ENCODE measurements at places on chromosomes 3 and 15.

GRCh38 chr3:39177708-39178332 lies 14.6 kb downstream of the XIRP1 start:
- peak; percentile 94 for DNase-seq

DNA sequence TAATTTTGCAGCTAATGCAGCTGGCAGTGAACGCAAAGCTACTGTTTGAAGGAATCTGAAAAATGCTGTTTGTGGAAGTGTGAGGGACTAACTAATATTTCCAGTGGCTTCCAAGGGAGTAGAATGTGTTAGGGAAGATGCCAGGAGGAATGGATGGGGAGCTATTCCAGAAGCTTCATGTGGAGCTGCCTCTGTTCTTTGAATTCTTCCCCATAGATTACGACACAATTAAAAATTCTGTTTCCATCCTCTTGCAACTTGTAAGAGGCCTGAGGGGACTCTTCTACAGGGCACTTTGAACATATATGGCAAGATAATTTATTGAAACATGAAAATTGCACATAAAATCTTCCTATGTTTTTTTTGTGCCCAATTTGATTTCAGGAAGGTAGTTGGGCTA lies 74.3 kb upstream of the CTXND1 start:
- no peak for DNase-seq

- no peak for DNase-seq
Measured at GRCh38 chr3:13047296-13048165, 25.7 kb downstream of the IQSEC1 start.

DNA sequence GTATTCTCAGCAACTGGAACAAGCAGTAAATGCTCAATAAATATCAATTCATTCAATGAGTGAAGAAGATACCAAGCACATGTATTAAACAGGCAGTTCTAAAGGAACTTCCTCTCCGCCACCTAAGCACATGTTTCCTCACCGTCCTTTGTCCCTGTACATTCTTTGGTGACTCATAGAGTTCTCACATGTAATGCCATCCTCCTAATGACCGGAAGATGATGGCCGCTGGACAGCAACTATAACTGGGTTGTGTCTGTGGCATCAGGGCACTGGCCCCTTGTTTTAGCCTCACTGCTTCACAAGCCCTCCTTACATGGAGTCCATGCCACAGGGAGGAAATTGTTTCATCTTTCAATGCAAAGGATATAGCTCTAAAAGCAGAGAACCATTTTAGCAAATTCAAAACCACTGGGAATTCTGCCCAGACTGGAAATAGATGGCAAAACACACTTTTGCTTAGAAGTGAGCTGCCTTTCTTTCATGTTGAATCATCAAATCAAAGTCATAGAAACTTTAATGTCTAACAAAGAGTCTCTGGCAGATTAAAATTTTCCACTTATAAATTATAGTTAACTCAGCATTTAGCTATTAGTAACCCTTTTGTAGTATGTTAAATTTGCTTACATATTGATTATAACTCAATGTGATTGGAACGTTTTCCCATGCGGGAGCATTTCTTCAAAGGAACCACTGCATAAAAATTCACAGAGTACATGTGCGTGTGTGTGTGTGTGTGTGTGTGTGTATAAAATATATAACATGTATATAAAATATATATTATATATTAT lies 74.1 kb downstream of the GAP43 start:
- DNase-seq = no peak

DNA sequence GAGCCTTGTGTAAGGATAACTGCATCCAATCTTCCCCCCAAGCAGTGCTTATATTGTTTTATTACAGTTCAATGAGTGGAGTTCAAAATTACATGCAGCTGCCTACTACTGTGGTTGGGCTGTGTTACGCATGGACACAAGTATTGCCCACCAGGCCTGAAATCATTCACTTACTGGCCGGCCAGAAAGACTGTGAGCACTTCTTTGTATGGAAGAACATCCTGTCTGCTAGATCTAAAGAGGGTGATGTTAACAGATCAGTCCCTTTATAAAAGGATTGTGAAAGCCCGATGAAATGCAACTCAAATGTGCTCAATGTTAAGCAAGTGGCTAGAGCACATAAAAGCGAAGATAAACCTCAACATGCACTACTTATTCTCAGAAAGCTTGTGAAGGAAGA lies 132.5 kb downstream of the FOXP1 start:
- peak; percentile 38 for DNase-seq
